ENCODE measurements at places on chromosomes 3 and 15.

- DNase-seq, result no peak
Observed at GRCh38 chr3:177026505-177027277, 170.6 kb downstream of the TBL1XR1 start.

- no peak for DNase-seq
Observed at GRCh38 chr3:71087143-71088018, 496.1 kb downstream of the FOXP1 start.

DNA sequence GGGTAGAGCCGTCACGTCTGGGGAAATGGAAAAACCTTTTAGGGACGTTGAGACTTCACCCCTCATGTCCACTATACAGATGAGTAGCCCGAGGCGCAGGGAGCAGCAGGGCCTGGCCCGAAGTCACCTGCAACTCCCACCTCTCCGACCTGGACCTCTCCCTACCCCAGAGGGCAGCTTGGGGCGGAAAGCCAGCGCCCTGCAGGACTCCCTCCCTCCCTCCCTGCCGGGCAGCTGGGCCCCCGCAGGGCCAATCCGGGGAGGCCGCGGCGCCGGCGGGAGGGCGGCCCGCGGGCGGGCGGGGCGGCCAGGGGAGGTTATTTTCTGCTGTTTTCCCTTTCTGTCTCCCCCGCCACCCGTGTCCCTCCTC, 2.0 kb downstream of the WNT7A start:
- no peak for DNase-seq

GRCh38 chr3:38985581-38985980, 66.2 kb downstream of the SCN11A start:
- DNase-seq, result no peak

- no peak for DNase-seq
Observed at GRCh38 chr3:131236421-131236820, 145.2 kb upstream of the NUDT16 start.

DNA sequence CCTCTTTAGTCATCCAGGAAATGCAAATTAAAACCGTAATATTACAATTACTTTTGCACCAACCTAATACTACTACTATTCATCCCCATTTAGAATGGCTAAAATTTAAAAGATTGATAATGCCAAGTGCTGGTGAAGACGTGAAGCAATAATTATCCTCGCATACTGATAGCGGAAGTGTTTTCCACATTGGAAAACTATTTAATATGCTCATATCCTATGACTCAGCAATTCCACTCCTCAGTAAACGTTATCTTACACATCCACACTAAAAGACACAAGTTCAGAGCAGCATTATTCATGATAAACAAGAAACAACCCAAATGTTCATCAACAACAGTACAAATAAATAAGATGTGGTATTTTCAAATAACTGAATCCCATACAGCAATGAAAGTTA, 70.6 kb downstream of the VPS13C start:
- DNase-seq, result no peak

DNA sequence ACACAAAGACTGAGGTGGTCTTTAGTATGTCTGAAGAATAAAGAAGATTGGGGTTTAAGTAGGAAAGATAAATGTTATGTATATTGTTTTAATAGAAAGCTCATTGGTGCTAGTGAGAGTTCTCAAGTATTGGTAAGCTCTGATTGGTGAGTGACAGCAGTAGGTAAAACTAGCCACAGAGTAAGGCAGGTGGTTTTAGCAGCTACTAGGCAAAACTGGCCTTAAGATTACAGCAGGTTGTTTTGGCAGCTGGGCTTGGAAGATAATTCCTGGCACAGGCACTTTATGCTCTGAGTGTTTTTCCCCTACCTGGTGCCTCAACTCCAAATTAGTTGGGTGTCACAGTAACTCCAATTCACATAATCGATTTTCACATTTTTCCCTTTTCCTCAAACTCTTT, 66.3 kb downstream of the STAG1 start:
- DNase-seq, result no peak

- DNase-seq, result peak; percentile 84
Observed at GRCh38 chr3:120503727-120504616, 53.2 kb upstream of the FSTL1 start.

GRCh38 chr3:196726788-196727675, 12.6 kb upstream of the PAK2 start:
- DNase-seq, result no peak

DNA sequence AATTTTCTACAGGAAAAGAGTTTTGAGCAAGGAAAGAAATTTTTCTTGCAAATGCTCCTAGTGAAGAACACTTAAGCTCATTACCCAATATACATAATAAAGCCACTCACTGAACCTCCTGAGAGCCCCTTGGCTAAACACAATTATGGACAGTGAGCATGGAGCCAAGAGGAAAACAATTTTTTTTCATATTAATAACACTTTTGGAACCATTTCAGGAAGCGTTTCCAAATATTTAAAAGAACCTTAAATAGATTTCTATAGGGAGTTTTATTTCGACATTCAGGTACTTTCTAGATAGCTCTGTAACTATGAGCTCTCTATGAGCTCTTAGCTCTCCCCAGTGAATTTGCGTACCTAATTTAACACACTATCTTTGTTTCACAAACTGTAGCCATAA, 581.1 kb downstream of the ZNF385D start:
- no peak for DNase-seq

DNA sequence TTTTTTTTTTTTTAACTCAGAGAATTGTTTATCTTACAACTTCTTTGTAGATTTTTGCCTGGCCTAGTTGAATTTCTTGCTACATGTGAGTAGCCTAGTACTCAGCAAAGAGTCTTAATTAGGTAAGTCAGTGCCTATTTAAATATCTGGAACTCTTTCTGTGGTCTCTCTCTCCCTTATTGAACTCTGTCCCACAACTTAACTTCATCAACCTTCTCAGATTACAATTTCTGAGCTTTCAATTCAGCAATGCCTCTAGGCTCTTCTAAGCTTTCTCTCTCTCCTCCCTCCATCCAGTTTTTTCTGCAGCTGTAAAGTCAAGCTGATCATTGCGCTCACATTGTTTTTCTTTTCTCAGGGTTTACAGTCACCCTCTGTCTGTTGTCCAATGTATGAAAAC, 517.6 kb upstream of the ROBO1 start:
- no peak for DNase-seq

DNA sequence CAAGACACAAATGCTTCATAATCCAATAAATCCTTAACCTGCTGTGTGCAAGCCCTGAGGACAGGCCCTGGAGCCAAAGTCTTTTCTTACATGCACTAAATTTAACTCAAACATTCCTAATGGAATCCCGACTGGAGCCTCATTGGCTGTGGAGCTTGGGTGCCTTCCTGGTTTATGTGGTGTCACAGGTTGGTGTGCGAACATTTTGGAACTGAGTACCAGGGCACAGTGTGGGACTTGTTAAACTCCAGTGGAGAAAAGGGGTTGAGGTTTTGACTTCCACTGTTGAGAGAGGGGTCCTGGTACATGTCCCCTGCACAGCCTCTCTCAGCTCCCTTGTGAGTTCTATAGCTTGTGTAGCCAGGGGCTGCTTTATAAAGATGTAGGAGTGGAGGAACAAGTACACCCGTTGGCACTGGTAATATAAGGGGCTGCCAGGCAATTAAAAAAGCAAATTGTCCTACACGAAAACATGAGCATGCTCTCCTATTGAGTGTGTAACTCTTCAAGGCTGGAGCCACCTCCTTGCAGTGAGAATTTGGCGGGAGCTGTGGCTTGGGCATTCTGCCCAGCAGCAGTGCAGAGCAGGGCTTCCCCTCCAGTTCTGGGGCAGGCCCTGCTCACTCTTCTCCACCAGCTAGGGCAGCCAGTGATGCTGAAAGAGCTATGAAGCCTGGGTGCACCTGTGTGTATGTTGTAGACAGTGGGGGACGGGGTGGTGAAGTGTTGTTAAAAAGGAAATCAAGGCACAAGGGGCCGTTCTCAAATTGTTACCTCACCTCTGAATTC, 218.1 kb downstream of the CLSTN2 start:
- no peak for DNase-seq
